ENCODE measurements at places on chromosomes 11 and 22. TPM values are rescaled to one million over a fixed set of nuclear protein-coding genes. Genes with fewer than 3 reads are reported as not detected.

DNA sequence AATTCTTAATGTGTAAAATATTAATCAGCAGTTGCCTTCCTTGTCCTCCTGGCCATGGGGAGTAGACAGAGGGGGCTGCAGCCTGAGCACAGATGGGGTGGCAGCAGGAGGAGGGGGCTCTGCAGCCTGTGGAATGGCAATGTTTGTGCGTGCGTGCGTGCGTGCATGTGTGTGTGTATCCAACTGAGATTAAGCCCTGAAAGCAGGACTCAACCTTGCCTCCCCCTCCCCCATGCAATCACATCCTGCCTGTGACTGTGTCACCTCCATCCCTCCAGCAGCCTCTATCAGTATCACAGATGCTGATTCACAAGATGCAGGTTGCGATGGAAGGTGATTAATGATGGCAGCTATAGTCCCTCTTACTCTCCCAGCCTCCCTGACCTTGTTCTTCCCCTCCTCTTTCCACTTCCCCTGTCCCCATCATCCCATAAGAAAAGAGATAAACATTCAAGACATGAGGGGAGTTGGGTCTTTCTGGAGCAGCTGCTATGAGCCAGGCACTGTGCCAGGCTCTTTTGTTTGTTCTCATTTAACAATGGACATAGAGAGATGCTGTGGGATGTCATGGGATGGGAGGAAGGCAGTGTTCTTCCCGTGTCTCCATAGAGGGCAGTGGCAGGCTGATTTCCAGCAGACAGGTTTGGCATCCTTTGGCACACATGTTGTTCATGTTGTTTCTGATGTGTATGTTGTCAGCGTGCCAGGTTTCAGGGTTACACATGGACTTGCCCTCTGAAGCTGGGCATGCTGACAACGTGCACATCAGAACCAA, 43.8 kb upstream of the NECTIN1 start:
- H3K4me1 ChIP-seq = peaks cover 6% of the 10 kb centered on the region
- H3K27me3 ChIP-seq = no peaks in the 10 kb centered on the region
- H3K27ac ChIP-seq = no peak overlapping the region
- no peaks in the 10 kb centered on the region for H3K36me3 ChIP-seq
- no peak overlapping the region for H3K4me3 ChIP-seq
- no peak for DNase-seq

- DNase-seq = no peak
- H3K4me1 ChIP-seq = no peaks in the 10 kb centered on the region
- H3K27ac ChIP-seq = no peak overlapping the region
- H3K4me3 ChIP-seq = no peak overlapping the region
- H3K36me3 ChIP-seq = no peaks in the 10 kb centered on the region
- no peaks in the 10 kb centered on the region for H3K27me3 ChIP-seq
Observed at GRCh38 chr11:62472063-62472884, 53.4 kb downstream of the SCGB1A1 start.

DNA sequence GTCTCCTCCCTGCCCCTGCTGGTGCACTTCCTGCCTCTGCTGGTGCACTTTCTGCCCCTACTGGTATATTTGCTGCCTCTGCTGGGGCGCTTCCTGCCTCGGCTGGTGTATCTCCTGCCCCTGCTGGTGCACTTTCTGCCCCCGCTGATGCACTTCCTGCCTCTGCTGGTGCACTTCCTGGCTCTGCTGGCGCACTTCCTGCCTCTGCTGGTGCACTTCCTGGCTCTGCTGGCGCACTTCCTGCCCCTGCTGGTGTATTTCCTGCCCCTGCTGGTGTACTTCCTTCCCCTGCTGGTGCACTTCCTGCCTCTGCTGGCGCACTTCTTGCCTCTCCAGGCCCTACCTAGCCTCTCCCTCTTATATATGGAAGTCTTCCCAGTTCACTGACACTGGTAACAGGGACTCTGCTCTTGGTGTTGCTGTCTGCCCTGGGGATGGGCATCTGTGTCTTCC, 10.1 kb downstream of the MTFP1 start:
- H3K4me1 ChIP-seq = no peaks in the 10 kb centered on the region
- H3K4me3 ChIP-seq = no peak overlapping the region
- no peaks in the 10 kb centered on the region for H3K27me3 ChIP-seq

DNA sequence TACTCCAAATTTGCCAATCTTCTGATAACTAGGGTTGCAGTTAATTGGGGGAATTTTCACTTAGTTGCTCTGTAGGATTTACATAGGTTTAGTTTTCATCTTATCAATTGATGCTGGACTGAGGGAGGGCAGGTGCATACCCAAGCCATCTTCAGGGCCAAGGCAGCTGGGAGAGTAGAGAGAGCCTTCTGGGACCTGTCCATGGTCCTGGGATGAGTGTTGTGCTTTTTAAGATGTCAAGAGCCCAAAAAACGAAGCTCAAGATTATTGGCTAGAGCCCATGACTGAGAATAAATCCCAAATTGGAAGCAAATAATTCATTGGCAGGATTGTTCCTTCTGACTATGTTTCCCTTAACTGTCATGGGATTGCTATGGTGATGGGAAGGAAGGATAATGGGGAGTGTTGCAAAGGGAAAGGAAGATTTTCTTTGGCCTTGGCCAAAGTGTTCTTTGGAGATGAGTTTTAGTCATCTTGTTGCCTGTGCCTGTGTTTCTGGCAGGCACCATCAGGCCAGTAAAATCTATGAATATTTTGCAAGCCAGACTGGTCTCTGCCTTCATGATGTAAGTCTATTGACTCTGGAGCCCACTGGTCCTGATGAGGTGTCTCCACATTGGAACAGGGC, 4.5 kb downstream of the SLC22A6 start:
- no peak overlapping the region for H3K4me3 ChIP-seq
- H3K27me3 ChIP-seq = no peaks in the 10 kb centered on the region
- no peaks in the 10 kb centered on the region for H3K36me3 ChIP-seq

DNA sequence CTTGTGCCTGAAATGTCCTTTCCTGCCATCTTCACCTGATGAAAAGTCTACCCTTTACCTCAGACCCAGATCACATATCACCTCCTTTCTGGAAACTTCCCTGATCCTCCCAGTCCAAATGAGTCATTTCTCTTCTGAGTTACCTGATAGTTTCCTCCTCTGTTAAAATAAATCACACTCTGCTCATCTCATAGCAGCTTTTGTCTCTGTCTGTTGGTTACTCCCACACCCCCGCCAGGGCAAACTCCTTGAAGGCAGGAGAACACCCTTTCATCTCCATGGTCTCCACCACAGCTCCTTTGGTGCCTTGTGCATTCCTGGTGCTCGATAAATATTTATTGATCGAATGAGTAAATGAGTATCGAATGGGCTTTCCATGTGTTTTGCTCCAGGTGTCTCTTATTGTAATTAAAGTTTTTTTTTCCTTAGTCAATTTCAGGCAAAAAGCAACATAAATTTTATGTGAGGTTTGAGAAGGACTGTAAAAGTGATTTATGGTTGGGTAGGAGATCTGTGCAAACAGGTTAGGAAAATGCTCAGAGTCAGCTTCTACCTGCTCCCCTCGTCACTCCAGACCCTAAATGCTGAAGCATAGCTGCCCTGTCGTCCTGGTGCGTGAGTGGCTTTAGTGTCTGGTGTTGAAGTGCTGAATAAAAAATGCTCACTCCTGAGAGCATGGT, 178.2 kb downstream of the GRIK4 start:
- no peaks in the 10 kb centered on the region for H3K4me1 ChIP-seq
- H3K36me3 ChIP-seq = no peaks in the 10 kb centered on the region
- H3K27ac ChIP-seq = no peak overlapping the region
- DNase-seq = no peak

GRCh38 chr11:45145379-45146071, 914 bp upstream of the PRDM11 start:
- no peak for DNase-seq
- H3K27ac ChIP-seq = peak overlapping the region; percentile 95
- H3K4me3 ChIP-seq = peak overlapping the region; percentile 57
- H3K36me3 ChIP-seq = no peaks in the 10 kb centered on the region
- H3K4me1 ChIP-seq = no peaks in the 10 kb centered on the region

The OR51I1 gene
- not detected for total RNA-seq

The TEX54 gene
- not detected for total RNA-seq

The OR8A1 gene
- total RNA-seq = not detected

Data from right atrium auricular region (tissue), 2 donors.